ENCODE measurements at places on chromosomes 16 and 17. TPM values are rescaled to one million over a fixed set of nuclear protein-coding genes. Genes with fewer than 3 reads are reported as not detected.
A peak's percentile ranks its signal among the peaks of the same experiment; 100 is the strongest.

DNA sequence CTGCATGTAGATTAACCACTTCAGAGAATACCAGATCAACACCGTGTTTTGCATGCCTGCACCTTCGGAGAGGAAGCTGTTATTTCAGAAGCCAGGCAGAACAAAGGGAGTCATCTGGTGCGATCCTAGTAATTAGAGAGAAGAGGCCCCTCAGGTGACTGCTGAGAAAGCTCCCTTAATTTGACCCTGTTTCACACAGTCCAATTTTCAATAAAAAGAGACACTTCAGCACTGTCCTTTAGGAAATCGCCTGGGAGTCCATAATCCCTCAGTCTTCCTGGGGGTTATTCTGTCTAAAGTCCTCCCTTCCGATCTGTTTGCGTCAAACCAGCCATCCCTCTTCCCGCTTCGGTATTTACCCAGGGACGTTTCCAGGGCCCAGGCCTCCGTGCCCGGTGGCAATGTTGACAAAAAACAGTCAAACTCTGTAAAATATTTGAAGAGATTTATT lies 23.4 kb upstream of the TNRC6C start:
- no peak for DNase-seq

DNA sequence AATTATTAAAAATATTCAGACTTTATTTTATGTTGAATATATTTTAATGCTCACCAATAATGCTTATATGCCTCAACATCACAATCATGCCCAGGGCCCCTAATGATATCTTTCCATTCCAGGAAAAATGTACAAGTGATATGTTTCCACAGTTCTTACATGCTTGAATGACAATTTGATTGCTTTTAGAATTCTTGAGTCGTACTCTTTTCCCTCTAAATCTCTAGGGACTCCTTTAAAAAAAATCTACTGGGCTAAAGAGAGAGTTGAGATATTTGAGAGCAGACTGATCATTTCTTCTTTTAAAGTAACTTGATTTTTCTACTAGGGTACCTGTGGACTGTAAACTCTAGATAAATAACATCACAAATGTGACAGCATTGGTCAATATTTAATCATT lies 18.2 kb upstream of the HLF start:
- DNase-seq, result no peak

- DNase-seq, result no peak
These were observed 25.8 kb downstream of the CRISPLD2 start for GRCh38 chr16:84845496-84846002.

GRCh38 chr16:11256661-11257130 lies 692 bp upstream of the SOCS1 start:
- DNase-seq, result peak; percentile 80

- DNase-seq, result no peak
These were observed 37.9 kb upstream of the NDRG4 start for GRCh38 chr16:58462089-58462488.

GRCh38 chr17:77769215-77769614 lies 189.3 kb upstream of the TNRC6C start:
- no peak for DNase-seq

DNA sequence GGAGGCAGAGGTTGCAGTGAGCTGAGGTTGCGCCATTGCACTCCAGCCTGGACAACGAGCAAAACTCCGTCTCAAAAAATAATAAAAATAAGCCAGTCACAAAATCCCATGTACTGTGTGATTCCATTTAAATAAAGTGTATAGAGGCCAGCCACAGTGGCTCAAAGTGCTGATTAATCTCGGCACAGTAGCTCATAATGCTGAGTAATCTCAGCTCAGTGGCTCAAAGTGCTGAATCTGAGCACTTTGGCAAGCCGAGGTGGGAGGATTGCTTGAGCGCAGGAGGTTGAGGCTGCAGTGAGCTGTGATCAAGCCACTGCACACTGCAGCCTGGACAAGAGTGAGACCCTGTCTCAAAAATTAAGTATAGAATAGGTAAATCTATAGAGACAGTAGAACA lies 4.9 kb downstream of the TMED6 start:
- DNase-seq, result no peak

DNA sequence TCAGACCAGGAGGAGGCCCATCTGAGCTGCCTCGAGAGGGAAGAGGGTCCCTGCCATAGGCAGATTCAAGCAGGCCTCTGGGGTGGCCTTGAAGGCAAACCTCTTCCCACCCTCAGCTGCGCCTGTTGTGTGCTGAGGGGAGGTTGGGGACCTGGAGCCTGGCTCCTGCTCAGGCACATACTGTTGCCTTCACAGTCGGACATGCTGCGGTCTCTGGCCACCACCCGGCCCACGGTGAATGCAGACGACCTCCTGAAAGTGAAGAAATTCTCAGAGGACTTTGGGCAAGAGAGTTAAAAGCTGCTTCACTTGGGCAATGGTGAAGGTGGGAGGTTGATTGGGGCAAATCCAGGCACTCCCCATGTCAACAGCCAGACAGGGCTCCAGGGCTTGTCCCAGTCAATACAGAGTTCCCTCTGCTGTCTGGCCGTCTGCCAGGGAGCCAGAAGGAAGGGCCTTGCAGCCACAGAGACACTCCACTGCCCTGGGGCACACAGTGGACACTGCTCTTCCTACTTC lies 6.3 kb downstream of the PDF start:
- no peak for DNase-seq

- DNase-seq, result no peak
These were observed 26.8 kb upstream of the AXIN2 start for GRCh38 chr17:65588181-65588808.

DNA sequence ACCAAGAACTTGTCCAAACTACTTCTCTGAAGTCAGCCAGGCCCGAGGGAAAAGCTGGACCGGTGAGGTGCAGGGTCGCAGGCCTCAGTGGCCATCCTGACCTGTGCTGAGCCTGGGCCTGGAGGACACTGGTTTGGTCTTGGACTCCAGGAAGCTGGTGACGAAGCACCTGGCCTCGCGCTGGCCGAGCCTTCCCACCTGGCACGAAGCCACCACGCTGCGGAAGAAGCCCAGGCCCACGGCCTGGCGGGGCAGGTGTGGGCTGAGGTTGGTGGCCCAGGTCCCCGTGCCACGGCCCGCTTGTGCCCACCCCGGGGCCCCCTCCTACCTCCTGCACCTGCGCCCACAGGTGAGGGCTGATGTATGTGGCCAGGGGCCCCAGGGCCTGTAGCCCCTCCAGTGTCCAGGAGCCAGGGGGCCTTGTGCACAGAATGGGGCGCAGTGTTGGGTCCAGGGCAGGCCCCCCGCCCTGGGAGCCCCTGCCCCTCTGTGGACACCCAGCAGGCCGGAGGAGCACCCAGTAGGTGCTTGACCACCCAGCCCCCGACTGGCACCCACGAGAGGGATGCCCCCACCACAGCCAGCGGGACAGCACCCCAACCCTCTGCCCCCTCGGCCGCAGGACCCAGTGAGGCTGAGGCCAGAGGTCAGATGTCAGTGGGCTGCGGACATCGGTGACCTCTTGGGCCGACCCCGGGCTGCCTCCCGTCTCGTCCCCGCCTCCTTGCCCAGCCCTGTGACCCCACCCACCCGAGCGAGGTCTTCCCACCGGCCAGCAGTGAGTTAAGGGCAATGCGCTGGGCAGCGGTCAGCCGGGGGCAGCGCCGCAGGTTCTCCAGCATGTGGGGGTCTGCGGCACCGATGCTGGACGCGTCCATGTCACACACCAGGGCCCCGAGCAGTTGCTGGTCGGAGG lies 13.8 kb downstream of the MSLN start:
- DNase-seq, result no peak

GRCh38 chr16:12147681-12148080 lies 171.1 kb downstream of the SNX29 start:
- DNase-seq, result no peak

- peak; percentile 49 for DNase-seq
These were observed 25.2 kb upstream of the CIBAR2 start for GRCh38 chr16:85137323-85138072.

- no peak for DNase-seq
These were observed 2.3 kb downstream of the RBFOX1 start for GRCh38 chr16:7334801-7335560.

GRCh38 chr16:30922420-30922959 lies 882 bp upstream of the FBXL19 start:
- peak; percentile 99 for DNase-seq

GRCh38 chr17:69588827-69589239 lies 174.3 kb downstream of the MAP2K6 start:
- DNase-seq, result no peak

DNA sequence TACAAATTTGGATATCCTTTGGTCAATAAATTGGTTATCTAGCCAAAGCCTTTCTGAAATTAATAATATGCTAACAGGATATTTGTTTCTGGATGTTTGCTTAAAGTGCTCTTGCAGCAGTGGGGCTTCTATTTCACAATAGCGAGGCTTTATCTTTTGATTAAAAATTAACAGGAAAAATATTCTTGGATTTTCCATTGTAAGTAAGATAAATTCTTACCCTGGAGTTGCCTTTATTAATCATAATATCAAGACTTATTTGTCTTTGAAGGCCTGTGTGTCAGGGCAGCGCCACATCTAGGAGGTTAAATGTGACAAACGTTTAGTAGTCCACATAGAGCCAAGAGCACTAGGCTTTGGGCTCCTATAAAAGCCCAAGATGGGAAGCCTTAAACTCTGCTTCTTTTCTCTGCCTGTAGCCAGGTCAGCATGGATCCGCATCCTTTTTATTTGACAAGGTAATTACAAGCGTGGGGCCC lies 5.3 kb downstream of the TMEM97 start:
- no peak for DNase-seq

GRCh38 chr17:73510981-73511718 lies 133.1 kb downstream of the SDK2 start:
- no peak for DNase-seq

- no peak for DNase-seq
These were observed 404.0 kb upstream of the HSBP1 start for GRCh38 chr16:83403761-83404160.

DNA sequence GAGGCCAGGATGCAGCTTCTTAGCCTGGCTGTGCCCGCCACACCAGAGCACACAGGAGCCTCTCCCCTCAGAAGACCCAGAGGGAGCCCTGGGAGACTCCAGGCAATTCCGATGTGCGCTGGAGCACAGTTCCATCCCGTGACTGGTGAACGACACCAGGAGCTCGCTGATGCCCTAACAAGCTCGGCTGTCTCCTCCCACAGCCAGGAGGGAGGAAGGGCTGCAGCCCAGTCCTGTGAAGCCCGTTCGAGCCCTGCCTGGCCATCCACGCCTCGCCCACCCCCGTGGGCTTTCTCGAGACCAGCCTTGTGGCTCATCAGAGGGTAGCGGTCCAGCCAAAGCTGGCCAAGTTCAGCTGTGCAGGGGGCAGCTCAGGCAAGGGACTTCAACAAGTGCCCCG lies 21.8 kb upstream of the RASD1 start:
- peak; percentile 21 for DNase-seq

DNA sequence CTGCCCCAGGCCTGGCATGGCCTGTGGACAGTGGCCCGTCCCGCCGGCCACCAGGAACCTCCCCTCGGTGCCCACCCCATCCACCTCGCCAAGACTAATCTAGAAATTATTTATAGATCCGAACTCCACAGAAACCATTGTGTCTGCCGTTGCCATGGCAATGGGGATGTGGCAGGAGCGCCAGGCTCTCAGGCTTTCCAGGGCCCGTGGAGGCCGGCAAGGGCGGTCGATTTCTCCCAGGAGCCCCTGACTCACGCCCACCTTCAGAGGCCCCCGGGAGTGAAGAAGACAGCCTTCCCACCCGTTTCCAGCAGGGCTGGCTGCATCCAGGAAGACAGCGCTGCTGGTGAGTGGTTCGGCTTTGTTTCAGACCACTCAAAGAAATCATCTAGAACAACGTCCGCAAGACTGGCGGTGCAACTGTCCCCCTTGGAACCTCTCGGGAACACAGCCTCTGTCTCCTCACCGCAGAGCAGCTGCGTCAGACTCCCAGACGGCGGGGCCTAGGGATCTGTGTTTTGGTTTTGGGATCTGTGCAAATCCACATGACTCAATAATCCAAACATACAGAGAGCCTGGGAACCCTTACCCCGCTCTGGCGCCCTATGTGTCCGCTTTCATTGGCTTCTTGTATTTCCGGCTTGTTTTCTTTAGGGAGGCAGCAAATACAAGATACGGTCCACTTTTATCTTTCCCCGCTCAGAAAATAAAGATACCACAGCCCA lies 48.5 kb upstream of the ZCCHC14 start:
- peak; percentile 47 for DNase-seq

The MAF gene
- 5.0 TPM for total RNA-seq

The SENP3 gene
- 66.4 TPM for total RNA-seq

The SLC9A5 gene
- 1.4 TPM for total RNA-seq

The IKZF3 gene
- total RNA-seq, result not detected

The CIAO3 gene
- total RNA-seq, result 49.5 TPM

The ENO3 gene
- total RNA-seq, result 62.1 TPM

The NOD2 gene
- total RNA-seq, result 0.34 TPM

The FOXJ1 gene
- total RNA-seq, result not detected

The GLTPD2 gene
- total RNA-seq, result not detected

The FAM20A gene
- total RNA-seq, result 0.37 TPM

The GPR139 gene
- total RNA-seq, result not detected
